ENCODE measurements at places on chromosomes 4 and X.

GRCh38 chr4:136194962-136195361 lies 1337.3 kb downstream of the PCDH18 start:
- DNase-seq: no peak

DNA sequence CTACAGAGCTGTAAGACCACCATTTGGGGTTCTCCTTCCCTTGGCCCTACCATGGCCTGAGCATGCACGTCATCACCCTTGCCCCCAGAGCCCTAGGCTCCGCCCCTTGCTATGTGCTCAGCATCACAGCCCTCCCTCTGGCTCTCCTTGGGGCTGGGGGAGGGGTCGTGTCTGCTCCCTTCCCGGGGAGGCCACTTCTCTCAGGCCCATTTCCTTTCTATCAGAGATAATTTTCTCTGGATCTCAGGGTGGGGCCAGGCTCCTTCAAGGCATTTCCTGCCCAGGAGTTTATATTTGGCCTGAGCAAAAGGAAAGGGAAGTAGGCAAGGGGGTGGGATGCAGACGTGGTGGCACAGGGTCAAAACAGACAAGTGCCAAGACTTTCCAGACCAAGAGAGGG lies 55.9 kb downstream of the STARD8 start:
- no peak for DNase-seq

GRCh38 chr4:38804654-38805295 lies at the start of gene TLR1:
TLR1 (minus strand) TSS chr4:38804791; CDS start chr4:38798831, 5,960 bp downstream.
- no peak for DNase-seq

DNA sequence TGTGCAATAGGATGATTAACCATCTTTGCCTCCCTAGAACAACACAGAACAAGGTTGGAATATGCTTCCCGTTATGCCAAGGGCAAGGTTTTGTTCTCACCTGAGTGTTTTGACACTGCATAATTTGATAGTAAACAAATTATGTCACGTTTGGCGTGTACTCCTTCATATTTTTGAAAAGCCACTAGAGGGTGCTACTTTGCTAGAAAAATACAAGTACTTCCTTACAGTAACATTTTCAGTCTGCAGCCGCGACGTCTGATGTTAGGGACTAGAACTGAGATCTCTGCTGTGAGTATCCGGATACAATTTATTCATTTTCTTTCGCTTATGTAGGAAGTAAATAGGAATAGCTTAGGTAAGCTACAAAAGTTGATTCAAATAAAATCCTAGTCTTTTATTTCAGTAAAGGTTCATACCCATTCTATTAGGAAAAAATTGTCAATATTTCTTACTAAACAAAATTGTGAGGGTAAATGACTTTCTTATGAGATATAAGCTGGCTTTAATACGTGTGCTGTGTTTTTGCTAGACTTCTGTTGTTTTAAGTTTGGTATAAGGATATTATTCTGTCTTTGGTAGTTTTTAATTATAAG lies 181.1 kb upstream of the WDFY3 start:
- DNase-seq: no peak

GRCh38 chr4:145520172-145520571 lies 38.5 kb downstream of the SMAD1 start:
- DNase-seq: no peak

DNA sequence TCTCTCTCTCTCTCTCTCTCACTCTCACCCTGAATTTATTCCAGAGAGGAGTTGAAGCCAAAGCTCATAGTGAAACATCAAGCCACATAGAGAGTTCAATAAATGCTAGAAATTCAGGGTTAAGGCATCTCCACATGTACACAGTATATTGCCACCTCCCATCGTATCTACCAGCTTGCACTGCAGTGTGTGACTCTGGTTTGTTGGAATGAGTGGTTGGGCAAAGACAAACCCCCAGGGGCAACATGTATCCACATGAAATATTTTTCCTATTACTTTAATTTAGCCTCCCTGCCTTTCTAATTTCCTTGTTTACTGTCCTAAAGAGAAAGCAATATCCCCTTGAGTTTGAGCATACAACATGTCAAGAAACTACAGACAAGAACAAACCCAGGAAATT lies 247.3 kb downstream of the SPATA18 start:
- DNase-seq: no peak

DNA sequence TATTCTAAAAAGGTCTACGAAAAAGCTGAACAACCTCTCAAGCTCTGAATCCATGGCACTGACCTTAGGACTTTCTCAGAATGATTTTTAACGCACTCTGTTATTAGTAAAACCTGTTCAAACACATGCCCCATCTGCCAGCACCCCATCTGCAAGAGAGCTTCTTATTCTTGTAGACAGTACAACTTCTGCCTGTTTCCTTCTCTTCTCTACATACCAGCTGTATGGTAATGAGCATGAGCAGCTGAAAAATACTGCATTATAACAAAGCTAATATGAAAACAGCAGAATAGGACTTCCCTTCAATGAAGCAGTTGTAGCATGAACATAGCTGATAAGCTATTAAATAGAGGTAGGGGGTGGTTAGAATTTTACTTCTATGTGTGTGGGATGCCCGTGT lies 167.9 kb downstream of the FBXW7 start:
- no peak for DNase-seq

DNA sequence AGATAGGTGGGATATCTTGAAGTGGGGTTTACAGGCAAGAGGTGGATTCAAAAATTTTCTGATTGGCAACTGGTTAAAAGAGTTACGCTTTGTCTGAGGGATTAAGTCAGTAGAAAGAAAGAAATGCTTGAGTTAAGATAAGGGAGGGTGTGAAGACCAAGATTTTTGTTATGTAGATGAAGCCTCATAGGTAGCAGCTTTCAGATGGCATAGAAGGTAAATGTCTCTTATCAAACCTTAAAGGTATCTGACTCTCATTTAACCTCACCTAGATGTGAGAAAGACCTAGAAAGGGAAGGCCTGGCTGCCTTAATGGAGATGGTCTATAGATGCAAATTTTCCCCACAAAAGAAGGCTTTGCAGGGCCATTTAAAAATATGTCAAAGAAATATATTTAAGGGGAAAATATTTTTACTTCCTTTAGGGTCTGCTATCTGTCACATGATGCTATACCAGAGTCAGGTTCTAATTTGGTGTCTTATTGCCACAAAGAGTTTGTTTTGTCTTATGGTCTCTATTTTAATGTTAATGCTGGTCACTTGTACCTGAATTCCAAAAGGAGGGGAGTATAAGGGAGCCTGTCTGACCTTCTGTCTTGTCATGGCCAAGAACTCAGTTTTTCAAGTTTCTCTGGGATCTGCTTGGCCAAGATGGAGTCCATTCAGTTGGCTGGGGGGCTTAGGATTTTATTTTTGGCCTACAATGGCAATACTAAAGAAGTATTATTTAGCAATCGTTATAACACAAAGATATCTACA lies 699.1 kb upstream of the AMOT start:
- no peak for DNase-seq

DNA sequence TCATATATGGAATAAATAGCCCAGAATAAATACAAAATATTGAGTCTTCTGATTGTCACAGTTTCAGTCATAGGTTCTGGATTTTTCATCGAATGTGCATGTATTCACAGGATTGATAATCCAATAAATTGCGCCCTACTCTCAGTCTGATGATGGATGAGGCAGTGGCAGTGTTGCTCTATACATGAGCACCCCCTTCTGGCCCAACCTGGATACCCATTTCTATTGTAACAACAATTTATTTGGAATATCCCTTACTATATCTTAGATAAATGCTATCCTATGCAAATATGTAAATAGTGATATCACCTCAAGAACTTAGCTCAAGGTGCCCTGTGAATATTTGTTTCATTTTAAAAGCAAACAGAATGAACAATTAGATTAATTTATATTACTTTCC lies 733.7 kb upstream of the PABPC4L start:
- no peak for DNase-seq

DNA sequence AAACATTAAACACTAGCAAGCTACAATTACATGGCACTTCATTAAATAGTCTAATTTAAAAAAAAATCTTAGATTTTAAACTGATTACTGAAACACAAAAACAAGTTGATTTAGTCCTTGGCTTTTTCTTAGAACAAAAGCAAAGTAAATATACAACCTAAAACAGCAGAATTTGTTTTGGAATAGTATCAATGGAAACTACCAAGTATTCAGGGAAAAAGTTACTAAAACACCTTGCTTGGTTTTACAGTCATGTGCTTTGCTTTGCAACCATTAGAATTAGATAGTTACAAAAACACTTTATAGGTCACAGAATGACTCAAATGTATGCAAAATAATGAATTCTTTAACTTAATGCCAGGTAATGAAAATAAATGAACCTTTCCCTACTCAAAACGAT lies 105.3 kb downstream of the CNOT6L start:
- DNase-seq: no peak

DNA sequence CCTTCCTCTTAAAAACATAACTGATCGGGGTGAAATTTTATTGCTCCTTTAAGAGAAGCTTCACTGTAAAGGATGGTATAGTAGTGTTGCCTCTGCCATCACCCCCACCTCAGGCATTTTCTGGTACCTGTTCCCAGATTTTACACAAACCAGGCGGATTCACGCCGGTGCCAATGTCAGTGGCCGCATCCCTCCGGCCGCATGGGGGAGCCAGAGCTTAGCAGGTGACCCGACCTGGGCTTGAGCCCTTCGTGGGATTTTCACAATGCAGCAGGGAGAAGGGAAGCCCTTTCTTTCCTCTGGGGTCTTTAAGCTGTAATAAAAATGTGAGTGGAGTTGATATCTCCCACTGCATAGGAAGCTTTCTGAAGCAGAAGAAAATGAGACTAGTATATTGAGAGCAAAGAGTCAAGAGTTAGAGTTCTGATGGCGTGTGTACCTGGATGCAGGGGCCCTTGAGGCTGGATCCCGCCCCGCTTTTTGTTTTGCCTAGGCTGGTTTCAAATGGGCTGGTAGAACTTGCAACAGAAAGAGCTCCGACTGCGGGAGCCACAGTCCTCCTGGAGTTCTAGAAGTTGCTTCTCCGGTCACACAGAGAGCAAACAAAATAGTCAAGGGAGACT lies 59.4 kb downstream of the POLR2B start:
- no peak for DNase-seq

DNA sequence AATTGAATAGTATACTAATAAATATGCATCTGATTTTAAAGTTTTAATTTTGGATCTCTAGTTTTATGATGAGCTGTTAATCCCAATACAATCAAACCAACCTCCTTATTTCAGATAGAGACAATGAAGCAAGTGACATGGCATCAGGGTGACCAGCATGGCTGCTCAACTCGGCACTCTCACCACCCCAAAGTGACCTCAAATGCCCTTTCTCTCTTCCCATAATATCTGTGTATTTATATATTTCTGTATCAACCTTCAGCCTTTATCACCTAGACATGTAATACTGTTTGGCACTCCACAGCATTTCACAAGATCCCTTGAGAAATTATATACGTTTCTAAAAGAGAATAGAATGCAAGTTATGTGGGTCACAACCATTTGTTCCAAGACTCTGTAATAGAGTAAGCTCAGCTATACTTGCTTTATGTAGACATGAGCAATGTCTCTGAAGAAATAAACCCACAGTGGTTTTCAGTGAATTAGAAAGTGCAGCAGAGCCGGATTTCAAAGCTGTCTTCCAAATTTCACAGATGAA lies 1623.2 kb upstream of the PABPC4L start:
- DNase-seq: no peak

DNA sequence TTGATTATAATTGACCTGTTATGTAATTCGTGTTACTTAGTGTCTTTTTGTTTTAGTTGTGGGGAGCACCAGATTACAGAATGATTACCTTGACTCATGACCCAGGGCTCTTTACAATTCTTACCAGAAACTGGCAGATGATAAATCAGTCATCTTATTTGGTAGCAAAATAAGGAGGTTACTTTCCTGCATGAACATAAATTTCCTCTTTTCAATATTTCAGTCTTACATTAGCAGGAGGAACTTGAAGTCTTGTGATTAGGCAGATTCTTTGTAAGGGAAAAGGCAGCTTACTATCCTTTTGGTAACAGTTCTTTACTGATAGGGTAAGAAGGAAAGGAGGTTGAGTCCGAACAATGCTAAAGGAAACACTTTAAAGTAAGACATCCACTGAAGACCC lies 26.0 kb upstream of the SLC25A5 start:
- DNase-seq: no peak

GRCh38 chrX:130665263-130665662 lies 237.7 kb downstream of the ENOX2 start:
- no peak for DNase-seq

DNA sequence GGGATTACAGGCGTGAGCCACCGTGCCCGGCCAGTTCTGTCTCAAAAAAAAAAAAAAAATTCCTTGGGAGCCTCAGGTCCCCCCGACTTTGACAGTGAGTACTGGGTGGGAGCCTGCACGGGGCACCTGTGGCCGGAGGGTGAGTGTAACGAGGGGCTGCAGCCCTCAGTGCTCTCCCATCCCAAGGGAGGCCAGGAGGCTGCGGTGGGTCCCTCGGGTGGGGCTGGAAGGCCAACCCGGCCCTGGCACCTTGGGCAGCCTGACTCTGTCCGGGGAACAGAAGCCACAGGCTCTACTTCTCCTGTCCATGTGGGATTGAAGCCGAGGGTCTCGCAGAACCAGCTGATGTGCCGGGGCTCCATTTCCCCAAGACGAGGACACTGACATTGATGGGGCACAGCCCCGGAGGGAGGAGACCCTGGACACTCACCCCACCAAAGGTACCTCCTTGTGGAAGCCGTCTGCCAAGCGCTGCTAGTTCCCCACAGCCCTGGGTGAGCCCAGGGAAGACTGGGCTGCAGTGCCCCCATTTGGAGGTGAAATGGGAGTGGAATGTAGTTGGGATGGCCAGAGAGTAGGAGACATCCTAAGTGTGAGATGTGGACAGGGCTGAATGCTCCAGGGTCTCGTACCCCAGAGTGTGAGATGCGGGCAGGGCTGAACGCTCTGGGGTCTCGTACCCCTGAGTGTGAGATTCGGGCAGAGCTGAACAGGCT lies 2.3 kb upstream of the SLC26A1 start:
- DNase-seq: no peak

GRCh38 chr4:153148791-153149190 lies 55.5 kb upstream of the TRIM2 start:
- DNase-seq: no peak

GRCh38 chr4:30815685-30816084 lies 95.5 kb downstream of the PCDH7 start:
- no peak for DNase-seq

GRCh38 chr4:130422261-130422660 lies 1326.3 kb downstream of the C4orf33 start:
- DNase-seq: no peak

DNA sequence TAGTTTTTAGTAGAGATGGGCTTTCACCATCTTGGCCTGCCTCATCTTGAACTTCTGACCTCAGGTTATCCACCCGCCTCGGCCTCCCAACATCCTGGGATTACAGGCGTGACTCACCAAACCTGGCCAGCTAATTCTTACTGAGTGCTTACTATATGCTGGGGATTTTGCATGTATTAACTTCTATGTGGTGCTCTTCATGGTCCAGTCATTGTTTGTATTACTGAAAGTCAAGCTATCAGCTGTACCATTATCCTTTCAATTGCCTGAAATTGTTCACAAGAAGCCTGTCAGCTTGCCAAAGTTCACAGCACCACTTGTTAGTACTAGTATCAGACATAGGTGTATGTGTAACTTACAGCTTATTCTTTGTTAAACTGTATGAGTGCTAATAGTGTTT lies 1272.1 kb downstream of the ARAP2 start:
- no peak for DNase-seq

GRCh38 chrX:137363559-137363958 lies 202.4 kb upstream of the ZIC3 start:
- DNase-seq: no peak

GRCh38 chr4:56148428-56148827 lies 199.7 kb downstream of the CEP135 start:
- no peak for DNase-seq

All from activated CD4-positive, CD25-positive, alpha-beta regulatory T cell treated with anti-CD3 and anti-CD28 coated beads, Interleukin-2, amount 50 U/mL, for 72 hours (primary cell).